Fibroblast of pulmonary artery (primary cell): ENCODE measurements at places on chromosomes 1 and 21.

DNA sequence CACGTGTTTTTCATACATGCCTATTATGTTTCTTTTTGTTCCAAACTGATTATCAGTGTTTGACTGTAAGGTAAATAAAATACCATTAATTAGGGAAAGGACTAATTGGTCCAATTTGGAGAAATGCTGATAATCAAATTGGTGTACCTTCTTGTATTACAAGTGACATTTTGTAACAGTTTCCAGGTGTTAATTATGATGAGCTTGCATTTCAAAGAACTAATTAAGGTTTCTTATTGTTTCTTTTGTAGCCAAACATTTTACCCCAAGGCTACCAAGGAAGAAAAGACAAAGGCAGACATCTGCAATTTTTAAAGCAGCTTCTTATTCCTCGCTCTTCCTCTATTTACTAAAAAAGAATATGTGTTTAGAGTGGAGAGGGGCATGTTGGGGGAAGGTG is 88.7 kb upstream of the GRIK1 start:
- DNase-seq, result no peak

- no peak for DNase-seq
These were observed 17.6 kb downstream of the CLCN6 start for GRCh38 chr1:11823366-11824137.

DNA sequence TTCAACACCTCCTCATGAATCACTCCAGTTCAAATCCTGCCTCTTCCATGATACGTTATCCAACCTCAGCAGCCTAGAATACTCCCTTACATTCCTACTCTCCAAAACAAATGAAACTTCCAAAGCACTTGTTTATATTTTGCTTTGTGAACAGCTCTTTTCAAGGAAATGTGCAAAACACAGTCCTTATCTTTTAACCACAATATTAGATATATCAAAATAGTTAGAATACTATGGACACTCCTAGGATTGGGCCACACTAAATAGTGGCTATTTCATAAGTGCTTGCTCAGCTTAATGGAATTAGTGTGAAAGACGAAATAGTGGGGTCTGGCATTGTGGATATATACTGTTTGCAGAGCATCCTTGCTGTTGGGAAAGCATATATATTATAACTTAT is 173.5 kb downstream of the ZC3H11B start:
- peak; percentile 75 for DNase-seq

DNA sequence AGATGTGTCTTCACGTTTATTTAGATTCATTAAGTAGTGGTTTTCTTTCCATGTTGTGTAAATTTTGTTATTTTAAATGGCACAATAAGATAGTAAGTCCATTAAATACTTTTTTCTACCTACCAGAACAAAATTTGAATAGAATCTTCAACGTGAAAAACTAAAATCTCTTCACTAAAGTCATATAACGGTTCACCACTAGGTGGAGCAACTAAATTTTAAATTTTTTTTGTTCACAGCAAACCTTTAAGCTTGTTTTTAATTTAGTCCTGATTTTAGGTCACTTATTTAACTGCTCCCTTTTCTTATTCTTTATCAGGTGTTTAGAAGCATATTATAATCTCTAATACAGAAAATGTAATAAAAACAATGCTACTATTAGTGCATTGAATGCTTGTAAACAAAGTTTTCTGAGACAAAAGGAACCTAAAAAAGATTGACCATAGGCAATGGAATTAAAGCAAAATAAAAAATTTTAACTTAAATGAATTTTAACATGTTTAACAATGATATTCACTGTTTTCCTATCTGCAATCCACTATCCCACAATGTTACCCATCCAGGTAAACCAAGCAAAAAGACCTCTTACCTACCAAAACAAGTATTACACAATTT is 28.3 kb upstream of the PKN2 start:
- peak; percentile 64 for DNase-seq

GRCh38 chr1:245375789-245376460 is 221.1 kb downstream of the KIF26B start:
- DNase-seq, result no peak

DNA sequence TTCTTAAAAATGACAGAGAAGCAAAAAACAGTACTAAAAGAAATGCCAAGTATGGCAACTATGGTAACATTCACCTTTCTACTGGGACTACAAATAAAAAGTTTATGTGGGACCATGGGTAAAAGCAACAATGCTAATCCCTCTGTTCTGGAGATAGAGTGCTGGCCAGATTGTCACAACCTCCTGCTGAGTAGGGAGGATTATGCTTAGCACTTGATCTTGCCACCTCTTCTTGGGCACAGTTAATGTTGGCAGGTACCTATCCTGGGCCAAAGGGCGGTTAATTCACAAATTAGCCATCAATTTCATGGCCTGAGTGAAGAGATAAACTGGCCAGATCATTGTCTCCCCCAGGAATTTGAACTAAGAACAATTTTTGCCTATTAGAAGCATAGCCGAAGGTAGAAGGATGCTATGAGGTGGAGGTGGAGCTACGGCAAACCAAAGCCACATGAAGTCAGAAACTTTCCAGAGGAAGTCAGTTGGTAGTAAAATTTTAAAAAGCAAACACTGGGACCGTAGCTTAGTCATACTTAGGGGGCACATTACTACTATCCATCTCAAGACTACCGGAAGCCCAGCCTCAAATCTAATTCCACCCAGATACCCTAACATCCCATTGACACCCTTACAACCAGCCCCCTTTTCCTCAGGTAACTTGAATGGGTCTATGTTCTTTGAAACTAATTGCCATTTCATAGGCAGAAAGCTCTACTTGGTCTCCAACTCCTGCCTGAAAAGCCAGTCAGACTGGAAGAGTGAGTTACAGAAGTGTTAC is 2.7 kb downstream of the SCYL3 start:
- DNase-seq, result no peak

DNA sequence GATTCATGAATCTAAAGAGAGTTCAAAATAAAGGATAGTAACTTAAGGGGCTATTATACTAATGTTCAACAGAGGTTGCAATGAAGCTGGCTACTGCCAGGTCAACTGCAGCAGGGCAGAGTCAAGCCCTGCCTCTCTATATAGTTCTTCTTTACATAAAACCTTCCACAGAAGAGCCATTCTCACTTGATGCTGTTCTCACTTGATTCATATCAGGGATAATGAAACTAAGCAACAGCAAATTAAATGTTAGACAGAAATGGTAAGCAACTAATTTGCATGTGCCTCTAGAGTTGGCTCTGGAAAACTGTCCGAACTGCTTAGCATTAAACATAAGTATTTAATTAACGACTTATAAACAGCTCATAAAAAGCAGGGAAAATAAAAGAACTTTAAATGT is 17.4 kb downstream of the CCSAP start:
- no peak for DNase-seq

DNA sequence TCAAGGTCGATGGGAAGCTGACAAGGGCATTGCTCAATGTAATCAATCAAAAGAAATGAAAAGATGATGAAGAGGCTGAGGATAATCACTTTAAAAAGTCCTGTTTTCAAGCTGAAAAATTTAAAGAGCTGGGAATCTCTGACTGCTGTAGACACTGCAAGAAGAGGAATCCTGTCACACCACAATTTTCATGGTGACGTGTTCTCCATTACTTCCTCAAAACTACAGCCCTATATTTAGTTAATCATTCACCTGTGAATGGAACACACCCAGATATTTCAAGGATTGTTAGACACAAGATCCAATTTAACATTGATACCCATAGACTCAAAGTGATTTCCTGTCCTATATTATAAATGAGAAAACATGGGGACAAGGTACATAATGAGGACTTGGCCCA is 1048.3 kb downstream of the AMY1C start:
- DNase-seq, result no peak
